Activated gamma-delta T cell (primary cell): ENCODE measurements at places on chromosomes 1 and 21.

DNA sequence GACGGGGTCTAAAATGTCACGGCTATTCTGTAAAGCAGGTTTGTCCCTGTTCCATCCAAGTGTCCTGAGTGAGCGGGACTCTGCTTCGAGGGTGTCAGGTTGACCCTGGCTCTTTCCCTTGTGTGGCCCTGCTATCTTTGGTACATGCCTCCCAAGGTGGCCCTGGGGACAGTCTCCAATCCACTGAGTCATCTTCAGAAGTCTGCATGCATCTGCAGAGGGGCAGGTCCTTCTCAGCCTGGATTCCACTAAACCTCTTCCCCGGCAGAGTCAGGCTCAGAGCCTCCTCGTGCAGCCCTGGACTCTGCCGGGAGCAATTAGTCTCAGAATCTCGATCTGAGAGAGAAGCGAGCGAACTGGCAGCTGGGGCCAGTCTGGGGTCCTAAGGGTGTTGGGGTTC is 50.1 kb upstream of the KCNJ15 start:
- DNase-seq, result no peak

DNA sequence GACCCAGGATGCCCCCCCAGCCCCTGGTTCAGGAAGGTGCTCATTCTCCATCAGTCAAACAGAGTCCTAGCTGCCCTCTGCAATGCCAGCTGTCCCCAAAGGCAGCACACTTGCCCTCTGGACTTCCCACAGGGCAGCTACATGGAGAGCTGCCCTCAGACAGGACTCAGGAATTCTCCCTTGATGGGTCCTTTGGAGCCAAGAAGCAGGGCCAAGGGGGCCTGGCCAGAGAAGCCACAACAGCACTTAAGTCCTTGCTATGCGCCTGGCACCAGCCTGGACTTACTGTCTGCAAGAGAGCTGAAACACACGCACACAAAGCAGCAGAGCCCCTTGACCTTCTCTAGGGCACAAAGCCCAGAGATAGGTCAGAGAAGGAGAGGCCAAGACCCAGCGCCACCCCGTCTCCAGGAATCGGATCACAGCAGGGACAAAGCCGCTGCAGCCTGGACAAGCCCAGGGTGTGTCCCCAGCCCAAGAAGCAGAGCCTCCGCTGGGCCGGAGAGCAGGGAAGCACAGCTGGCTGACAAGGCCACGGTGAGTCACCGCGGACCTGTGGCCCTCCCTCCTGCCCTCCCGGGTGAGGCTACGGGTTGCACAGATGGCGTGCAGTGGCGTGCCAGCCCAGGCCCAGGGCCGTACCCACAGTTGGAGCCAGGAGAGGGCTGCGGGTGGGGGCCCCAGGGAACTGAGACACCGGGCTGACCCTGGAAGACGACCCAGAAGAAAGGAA is 1.7 kb downstream of the WNT9A start:
- DNase-seq, result no peak

DNA sequence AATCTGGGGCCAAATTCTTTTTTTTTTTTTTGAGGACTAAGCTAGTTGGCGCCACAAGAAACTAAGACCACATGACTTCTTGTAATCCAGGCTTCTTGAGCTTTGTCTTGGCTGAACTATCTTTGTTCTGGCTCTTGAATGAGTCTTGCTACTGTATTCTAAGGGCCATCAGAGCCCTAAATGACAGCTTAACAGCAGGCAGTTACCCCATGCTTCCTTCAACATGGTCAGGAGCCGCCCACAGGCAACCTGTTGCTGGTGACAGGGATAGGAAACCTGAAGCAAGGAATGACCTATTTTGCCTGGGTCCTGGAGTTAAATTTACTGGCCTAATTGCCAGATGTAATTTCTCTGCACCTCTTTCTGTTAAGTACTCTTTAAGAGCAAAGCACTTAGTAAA is 188.2 kb upstream of the PLXNA2 start:
- DNase-seq, result no peak

GRCh38 chr1:54453022-54453421 is 46.8 kb upstream of the SSBP3 start:
- no peak for DNase-seq

- DNase-seq, result no peak
Observed at GRCh38 chr1:33273406-33273805, 17.1 kb downstream of the ZNF362 start.

- DNase-seq, result no peak
Observed at GRCh38 chr1:36664571-36665287, 182.0 kb upstream of the CSF3R start.

- DNase-seq, result no peak
Observed at GRCh38 chr1:155938220-155938627, 3.2 kb upstream of the RXFP4 start.

GRCh38 chr1:229786974-229787610 is 161.0 kb downstream of the URB2 start:
- no peak for DNase-seq

GRCh38 chr1:109615879-109616278 is 3.5 kb downstream of the GNAT2 start:
- DNase-seq, result no peak

DNA sequence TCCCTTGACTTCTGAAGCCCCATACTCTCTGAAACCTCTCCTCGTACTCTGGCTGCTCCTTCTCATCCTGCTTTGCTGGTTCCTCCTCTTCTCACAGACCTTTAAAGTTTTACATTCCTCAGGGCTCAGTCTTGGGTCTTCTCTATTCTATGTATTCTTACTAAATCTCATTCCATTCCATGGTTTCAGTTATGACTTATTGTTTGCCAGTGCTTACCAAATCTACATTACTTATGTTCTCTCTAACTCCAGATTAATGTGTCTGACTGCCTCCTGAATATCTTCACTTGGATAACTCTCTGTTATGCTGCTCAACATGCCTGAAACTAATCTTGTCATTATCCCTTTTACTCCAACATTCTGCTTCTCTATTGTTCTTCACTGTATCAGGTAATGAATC is 5.4 kb upstream of the SLC35D1 start:
- no peak for DNase-seq

- no peak for DNase-seq
Observed at GRCh38 chr1:19664453-19665185, at the start of gene HTR6. Gene HTR6 (plus strand): TSS chr1:19664875. CDS start chr1:19665754, 879 bp downstream.

- no peak for DNase-seq
Observed at GRCh38 chr1:111733183-111733991, 5.8 kb downstream of the INKA2 start.

DNA sequence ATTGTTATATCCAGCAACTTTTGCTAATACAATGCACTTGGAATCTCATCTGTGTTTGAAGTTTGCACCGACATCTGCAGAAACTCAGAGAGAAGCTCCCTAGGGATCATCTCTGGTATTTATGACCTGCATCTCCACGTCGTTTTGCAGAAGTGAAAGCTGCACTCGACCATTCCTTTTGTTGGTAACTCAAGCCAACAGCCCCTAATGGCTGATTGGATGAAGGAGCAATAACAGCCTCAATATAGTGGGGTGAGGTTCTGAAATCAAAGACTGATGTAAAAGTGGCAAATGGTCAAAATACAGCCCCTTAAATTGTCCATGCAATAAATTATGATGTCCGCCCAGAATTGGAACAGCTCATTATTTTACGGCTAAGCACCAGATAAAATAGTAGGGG is 344.2 kb upstream of the KAZN start:
- DNase-seq, result no peak

DNA sequence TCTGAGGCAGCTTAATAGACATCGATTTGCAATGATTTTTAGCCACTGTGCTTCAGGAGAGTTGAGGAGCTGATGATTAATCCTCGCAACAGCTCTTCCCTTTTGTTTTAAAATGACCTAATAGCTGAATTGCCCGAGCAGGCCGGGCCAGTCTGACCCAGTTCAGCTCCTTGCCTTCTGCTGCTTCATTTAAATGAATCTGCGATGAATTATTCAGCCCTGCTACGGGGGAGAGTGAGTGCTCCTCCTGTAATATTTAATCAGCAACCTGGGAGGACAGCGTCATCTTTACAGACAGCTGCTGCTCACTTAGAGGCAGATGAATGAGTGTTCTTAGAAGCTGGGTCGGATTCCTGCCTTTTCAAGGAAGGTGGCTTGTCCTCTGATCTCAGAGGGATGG is 325.1 kb downstream of the CAMTA1 start:
- DNase-seq, result no peak

GRCh38 chr1:98164509-98164908 is 243.7 kb upstream of the DPYD start:
- no peak for DNase-seq

DNA sequence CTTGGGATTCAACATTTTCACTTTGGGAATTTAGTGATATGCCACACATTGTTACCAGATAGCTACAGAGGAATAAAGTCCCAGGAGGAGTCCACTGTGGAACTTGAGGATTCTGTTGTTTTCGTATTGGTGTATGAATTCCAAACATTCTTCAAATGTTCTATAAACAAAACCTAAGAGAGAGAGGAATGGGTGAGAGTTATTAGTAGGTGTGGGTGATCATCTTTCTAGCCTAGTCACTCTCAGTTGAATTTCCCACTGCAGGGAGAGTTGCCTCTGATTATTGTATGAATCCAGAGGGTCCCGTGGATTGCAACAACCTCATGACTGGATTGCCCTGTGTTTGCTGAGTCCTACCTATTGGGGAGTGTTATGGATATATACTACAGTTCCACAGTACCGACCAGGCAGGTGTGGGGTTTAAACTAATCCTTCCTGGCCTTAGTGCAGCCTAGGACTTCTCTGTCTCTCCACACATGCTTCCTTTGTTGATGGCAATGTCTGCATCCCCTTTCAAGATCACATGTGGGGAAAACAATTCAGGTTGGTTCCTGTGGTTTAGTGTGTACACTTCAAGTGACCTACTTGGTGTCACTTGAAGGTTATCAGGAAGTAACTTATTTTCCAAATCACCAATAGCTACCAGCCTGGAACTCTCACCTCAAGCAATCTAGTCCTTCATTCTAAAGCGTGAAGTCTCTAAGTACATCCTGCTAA is 91.8 kb downstream of the ADCY10 start:
- no peak for DNase-seq

DNA sequence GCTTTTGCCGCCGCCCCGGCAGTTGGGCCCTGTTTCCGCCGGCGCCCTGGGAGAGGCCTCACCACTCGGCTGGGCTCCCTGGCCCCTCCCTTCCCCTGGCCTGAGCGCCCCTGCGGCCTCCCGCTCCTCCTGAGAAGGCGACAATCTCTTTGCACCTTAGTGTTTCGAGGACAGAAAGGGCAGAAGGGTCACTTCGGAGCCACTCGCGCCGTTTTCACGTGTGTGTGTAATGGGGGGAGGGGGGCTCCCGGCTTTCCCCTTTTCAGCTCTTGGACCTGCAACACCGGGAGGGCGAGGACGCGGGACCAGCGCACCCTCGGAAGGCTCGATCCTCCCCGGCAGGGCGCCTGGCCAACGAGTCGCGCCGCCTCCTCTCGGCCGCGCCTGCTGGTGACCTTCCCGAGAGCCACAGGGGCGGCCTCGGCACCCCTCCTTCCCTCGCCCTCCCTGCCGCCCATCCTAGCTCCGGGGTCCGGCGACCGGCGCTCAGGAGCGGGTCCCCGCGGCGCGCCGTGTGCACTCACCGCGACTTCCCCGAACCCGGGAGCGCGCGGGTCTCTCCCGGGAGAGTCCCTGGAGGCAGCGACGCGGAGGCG is 432 bp upstream of the SIM2 start:
- DNase-seq, result no peak

DNA sequence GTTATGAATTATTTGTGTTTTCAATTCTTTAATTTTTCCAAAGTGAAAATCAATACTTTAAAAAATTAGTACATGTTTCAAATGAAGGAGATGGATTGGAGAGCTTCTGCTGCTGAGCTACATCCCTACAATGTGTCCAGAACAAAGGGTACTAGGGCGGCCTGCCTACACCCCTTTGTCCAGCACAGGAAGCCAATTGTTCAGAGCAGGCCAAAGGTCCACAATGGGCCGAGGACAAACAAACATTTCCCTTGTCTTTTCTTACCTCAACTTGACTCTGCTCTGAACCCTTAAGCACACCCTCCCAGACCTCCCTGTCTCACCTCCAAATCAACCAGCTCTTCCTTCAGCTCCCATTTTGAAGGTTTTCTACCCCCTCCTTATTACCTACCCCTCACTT is 39.4 kb upstream of the CAMK1G start:
- no peak for DNase-seq
